ENCODE measurements at places on chromosomes 16 and 17.

DNA sequence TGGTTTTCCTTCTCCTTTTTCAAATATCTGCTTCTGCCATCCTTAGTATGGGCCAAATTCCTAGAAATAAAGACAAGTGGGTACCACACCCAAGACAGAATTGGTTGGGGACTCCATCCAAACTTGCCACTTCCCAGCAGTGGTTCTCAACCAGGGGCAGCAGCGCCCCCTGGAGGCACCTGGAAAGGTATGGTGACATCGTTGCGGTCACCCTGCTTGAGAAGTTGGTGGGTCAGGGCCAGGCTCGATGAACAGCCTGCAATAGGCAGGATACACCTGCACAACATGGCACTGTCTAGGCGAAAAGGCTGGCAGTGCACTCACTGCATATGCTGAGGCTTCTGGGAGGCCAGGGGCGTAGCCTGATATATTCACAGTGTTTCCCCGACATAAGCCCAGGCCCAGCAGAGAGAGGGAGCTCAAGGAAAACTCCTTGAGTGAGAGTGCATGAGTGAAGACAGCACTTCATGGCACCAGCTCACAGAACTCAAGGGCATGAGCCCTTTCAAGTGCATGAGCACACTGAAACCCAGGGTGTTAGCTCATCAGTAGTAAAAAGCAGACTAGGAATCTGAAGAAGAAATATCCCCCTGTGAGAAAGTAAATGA is 57.7 kb downstream of the CMC2 start:
- DNase-seq: no peak

GRCh38 chr17:73359987-73360410 is 48.2 kb upstream of the CDC42EP4 start:
- DNase-seq: no peak

GRCh38 chr17:43468691-43469139 is 15.1 kb upstream of the DHX8 start:
- DNase-seq: no peak

GRCh38 chr16:51655249-51655648 is 504.2 kb upstream of the SALL1 start:
- no peak for DNase-seq

- no peak for DNase-seq
Measured at GRCh38 chr16:57184887-57185445, 873 bp downstream of the PSME3IP1 start.

- DNase-seq: no peak
Measured at GRCh38 chr16:85430523-85431421, 182.3 kb upstream of the GSE1 start.

DNA sequence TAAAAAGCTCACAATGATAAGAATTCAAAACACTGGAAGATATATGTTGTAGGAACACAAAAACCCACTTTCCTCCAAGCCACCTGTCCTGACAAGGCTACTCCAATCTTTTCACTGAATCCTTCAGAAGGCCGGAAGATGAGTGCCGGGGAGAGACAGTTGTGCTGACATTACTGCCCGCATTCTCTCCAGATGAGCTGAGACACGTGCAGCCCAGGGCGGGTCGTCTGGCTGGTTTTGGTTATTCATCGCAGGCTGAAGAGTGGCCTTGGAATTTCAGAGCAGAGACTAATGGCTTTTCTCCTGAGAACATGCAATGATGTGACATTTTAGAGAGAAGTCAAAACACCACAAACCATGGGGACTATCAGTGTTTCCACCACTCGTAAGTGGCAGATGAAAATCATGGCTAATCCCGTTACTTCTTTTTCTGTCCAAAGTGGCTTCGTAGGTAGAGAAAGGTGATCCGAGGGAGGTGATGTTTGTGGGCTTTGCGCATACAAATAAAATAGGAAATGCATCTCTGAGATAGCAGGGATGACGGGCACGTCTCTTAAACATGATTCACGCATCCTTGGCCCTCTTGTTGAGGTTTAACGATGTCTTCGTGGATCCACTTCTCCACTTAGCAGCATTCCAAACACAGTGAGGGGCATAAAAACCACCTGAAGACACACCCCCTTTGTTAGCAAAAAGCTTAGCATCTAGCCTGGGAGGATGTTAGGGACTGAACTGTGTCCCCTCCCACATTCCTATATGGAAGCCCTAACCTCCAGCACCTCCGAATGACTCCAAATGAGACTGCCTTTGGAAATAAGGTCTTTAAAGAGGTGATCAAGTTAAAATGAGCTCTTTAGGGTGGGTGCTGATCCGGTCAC is 134.0 kb downstream of the IRX3 start:
- DNase-seq: no peak
